ENCODE measurements at places on chromosomes 6 and 20. TPM values are rescaled to one million over a fixed set of nuclear protein-coding genes. Genes with fewer than 3 reads are reported as not detected.

DNA sequence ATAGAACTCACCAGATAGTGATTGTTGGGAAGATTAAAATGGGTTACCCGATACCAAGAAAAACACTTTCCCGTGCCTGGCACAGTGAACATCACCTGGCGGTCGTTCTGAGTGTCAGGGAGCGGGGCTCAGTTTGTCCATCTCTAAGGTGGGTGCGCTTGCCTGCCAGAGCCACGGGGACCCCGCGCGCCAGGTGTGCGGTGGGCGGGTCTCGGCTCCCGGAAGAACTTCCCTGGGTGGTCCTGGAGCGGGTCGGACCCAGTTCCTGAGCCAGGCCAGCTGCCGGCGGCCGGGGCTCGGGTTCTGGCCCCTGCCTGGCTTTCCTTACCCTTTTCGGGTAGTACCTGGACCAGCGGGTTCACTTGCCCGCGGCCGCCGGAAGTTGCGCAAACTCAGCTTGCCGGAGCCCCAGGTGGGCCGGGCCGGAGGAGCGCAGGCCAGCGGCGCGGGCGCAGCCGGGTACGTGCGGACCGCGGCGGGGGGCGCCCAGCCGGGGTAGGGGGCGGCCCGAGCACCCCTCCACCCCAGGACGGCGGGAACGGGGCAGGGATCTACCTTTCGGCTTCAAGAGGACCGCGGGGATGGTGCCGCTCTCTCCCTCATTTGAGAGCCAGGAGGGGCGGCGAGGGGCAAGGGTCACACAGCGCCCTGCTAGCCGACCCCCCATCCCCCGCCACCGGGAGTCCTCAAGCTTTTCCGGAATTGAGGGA lies 7.5 kb downstream of the FAM110A start:
- H3K4me3 ChIP-seq = peak overlapping the region; percentile 57
- H3K36me3 ChIP-seq = peaks cover 4% of the 10 kb centered on the region
- peak overlapping the region; percentile 69 for H3K27ac ChIP-seq
- H3K4me1 ChIP-seq = peaks cover 66% of the 10 kb centered on the region

GRCh38 chr6:18147160-18147559 lies 7.7 kb downstream of the TPMT start:
- peaks cover 55% of the 10 kb centered on the region for H3K36me3 ChIP-seq
- no peak overlapping the region for H3K4me3 ChIP-seq
- no peaks in the 10 kb centered on the region for H3K4me1 ChIP-seq

KCNQ2 gene
- total RNA-seq = not detected

DNA sequence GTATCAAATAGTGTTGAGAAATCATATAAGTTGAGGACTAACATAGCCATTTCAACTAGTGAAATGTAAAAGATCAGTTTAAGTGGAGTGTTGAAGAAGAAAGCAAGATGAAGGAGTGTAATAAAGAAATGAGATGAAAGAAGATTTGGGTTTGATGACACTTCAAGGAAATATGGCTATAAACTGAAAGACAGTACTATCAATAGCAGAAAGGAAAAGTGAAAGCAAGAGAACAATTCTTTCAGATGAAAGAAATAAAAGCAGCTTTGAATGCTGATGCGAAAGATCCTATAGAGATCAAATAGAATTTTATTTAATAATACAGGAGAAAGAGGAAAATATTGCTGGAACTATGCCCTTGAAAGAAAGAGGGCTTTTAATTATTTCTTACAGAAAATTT lies 92.8 kb upstream of the PRSS16 start:
- no peaks in the 10 kb centered on the region for H3K36me3 ChIP-seq
- no peak overlapping the region for H3K27ac ChIP-seq
- DNase-seq = no peak
- no peak overlapping the region for H3K4me3 ChIP-seq
- H3K27me3 ChIP-seq = no peaks in the 10 kb centered on the region
